ENCODE measurements at places on chromosomes 3 and 15.
A peak's percentile ranks its signal among the peaks of the same experiment; 100 is the strongest.

- DNase-seq = no peak
These were observed 12.8 kb downstream of the TBC1D21 start for GRCh38 chr15:73885954-73886700.

- no peak for DNase-seq
These were observed 5.6 kb downstream of the LIMD1 start for GRCh38 chr3:45599984-45600650.

GRCh38 chr15:62935300-62936081 lies 107.1 kb upstream of the TPM1 start:
- DNase-seq = no peak

DNA sequence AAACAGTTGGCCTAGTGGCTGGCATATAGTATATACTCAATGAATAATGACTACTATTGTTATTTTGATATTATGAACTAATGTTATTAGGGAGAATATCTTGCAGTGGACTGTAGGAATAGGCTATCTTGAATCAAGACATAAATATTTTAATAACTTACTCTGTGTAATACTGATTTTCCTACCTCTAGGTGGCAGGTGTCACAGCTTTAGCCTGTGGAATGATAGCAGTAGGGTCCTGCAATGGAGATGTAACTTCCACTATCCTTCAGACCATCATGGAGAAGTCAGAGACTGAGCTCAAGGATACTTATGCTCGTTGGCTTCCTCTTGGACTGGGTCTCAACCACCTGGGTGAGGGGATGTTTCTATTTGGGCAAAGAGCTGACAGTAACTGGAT lies 6.5 kb downstream of the PSMD2 start:
- no peak for DNase-seq

DNA sequence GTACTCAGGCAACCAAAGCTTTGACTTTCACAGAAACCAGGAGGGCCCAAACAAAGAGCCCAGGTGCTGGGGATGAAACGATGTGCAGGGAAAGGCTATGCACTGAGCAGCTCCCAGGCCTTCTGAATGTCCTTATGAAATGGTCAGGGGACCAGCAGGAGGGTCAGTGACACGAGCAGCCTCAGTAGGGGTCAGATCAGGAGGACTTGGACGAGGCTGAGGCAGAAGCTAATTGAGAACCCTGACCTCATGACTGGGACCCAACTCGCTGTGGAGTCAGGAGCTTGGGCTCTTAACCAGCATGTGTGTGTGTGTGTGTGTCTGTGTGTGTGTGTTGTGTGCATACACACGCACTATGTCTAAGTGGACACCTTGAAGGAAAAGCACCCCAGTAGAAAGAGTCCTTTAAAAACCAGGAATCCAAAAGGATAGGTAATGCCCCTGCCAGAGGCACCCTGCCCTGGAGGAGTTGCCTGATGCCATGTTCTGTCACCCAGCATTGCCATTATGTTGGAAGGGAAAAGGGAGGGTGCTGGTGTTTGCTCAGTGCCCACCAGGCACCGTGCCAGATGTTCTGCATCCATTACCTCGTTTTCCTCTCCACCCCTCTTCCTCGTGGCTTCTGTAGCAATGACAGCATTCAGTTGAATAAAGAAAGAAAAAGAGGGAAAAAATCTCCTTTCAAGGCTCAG lies 50.9 kb downstream of the CORO2B start:
- DNase-seq = no peak

GRCh38 chr3:182909318-182910040 lies 70.9 kb downstream of the DCUN1D1 start:
- no peak for DNase-seq

DNA sequence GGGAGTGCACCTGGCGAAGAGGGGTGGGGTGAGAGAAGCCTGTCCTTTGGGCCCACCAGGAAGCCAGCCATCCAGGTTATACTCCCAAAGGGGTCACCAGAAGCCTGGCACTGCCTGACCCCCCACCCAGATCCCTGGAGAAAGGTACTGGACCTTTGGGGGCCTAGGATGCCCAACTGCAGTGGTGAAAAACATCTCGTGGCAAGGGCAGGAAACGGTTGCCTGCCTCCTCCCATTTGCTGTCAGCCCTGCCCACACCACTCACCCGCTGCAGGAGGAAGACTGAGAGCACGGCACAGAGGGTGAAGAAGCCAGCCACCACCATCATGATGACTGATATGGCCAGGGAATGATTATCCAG lies 2.2 kb upstream of the ULK3 start:
- DNase-seq = peak; percentile 62
